ENCODE measurements at places on chromosomes 7 and 10.

DNA sequence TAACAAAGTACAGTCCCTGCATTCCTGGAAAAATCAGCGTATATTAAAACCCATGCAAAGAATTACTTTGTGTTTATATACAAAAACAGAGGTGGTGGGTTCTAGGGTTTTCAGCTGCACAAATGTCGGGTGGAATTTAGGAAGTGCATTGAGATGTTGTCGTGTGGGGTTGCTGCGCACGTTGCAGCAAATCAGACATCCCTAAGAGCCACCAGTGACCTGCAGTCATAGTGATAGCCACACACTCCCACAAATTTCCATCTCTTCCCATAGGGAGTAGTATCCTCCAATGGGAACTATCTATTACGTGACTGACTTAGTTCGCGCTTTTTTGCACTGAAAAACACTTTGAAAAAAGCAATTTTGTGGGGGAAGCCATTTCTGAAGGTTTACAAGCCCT, 375.2 kb upstream of the GALNT17 start:
- no peak for DNase-seq

- DNase-seq, result no peak
These were observed 47.4 kb upstream of the ORC5 start for GRCh38 chr7:104255194-104255593.

DNA sequence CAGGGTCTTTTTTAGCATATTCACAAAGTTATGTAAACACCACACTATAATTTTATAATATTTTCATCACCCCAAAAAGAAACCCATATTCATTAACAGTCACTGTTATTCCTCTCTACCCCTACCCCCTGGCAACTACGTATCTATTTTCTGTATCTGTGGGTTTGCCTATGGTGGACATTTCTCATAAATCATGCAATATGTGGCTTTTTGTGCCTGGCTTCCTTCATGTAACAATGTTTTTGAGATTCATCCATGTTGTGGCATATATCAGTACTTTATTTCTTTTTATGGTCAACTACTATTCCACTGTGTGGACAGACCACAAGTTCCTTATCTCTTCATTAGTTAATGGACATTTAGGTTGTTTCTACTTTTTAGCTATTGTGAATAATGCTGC, 59.1 kb upstream of the PAPSS2 start:
- no peak for DNase-seq

DNA sequence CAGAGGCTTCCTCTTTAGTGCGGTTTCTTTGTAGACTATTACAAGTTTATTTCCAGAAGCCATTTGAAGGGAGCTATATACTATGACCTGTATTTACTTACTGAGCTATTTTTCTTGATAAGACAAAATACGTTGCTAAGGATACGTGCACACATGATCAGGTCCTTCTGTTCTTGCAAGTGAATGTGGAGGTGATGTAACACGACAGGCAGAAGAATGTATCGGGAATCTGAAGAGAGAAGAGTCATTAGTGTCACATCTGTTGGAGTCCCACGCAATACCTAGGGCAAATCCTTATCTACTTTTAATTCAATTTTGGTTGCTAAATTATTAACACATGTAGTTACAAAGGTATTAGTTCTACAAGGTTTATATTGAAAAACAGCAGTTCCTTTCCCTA, 284.6 kb upstream of the IMMP2L start:
- DNase-seq, result no peak

Data from stimulated activated CD8-positive, alpha-beta memory T cell treated with anti-CD3 and anti-CD28 coated beads, Interleukin-15, amount 100 ng/mL, for 4 hours (primary cell).